Stimulated activated CD4-positive, alpha-beta T cell treated with anti-CD3 and anti-CD28 coated beads, Interleukin-2, amount 100 ng/mL, for 24 hours (primary cell): ENCODE measurements at places on chromosomes 16 and 17.

DNA sequence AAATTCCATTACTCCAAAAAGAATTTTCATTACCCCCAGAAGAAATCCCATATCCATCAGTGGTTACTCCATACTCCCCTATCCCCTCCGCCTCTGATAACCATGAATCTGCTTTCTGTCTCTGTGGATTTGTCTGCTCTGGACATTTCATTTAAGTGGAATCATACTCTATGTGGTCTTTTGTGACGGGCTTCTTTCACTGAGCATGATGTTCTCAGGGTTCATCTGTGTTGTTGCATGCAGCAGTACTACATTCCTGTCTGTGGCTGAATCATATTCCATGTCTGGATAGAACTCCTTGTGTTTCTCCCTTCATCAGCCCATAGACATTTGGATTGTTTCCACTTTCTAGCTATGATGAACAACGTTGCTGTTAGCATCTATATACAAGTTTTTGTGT, 59.5 kb upstream of the IRX3 start:
- DNase-seq: no peak

- no peak for DNase-seq
Measured at GRCh38 chr16:27779641-27780164, 229.8 kb downstream of the KATNIP start.

GRCh38 chr16:81511371-81511770, 66.8 kb downstream of the CMIP start:
- DNase-seq: no peak

GRCh38 chr17:1779571-1780131, 17.8 kb downstream of the SERPINF1 start:
- no peak for DNase-seq

DNA sequence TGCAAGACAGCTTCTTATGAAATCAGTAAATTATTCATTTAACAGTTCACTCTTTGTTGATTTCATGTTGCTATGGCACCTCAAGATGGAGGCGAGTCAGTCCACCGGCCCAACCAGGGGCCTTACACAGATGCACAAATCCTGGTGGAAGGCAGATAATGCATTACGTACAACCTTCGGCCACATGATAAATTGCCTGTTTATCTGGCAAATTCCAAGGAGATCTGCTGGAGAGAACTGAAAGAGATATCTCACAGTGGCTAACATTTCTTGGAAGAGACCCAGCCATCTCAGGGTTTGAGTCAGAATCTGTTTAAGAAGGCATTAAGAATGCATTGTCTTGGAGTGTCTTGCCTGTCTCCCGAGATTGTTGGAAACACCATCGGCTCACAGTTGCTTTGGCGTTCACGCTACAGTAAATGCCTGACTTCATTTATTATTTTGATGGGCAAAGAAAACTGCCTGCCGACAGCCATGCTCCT, 225.6 kb downstream of the MSI2 start:
- DNase-seq: no peak

DNA sequence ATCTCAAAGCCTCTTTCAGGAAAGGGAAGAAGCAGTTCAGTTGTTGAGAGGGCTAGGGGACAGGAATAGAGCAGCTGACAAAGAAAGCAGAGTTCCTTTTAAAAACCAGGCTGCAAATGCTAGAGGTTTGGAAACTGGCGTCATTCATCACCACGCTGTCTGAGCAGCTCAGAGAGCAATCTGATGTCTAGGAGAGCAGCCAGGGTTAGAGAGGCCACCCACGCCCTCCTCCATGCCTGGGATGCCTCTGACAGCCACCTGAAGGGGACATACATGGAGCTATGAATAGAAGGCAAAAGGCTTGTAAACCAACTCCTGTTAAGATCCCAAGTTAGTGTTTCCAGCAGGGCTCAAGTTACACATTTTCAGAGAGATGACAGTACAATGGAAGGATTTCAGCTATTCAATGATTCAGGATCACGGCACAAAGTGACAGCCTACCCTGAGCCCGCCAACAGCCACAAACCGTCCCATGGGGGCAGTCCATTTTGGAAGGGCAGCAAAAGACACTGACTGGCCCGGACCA, 12.4 kb downstream of the RAB5C start:
- DNase-seq: no peak

DNA sequence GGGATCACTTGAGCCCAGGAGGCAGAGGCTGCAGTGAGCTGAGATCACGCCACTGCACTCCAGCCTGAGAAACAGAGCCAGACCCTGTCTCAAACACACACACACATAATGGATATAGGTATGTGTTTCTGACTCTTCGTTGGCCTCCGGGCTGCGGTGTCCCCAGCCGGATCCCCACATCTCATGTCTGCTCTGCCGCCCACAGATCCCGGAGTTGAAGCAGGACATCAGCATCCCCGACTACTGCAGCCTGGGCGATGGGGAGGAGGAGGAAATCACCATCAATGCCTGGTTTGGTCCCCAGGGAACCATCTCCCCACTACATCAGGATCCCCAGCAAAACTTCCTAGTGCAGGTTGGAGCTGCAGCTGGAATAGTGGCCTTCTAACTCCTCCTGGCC, 15.4 kb downstream of the KDM8 start:
- no peak for DNase-seq

GRCh38 chr16:57800200-57801097, 1.8 kb downstream of the KIFC3 start:
- no peak for DNase-seq

- DNase-seq: no peak
Measured at GRCh38 chr17:81435652-81436293, 40.5 kb downstream of the BAHCC1 start.

DNA sequence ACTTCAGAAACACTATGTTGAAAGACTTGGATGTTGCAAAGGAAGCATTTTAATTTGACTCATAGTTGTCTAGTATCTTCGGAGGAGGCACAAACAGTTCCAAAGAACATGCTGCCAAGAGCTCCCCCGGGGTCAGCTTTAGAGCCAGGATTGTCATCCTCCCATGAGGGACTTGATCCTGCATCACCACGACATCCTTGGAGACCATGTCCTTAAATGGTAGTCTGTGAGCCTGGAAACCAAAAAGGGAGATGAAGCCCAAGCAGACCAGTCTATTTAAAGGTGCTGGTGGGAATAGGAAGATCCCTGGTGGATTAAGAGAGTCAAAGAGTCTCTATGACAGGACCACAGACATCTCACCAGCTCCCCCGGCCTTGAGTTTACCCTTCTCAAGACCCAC, 33.3 kb upstream of the DYNLRB2 start:
- DNase-seq: no peak

DNA sequence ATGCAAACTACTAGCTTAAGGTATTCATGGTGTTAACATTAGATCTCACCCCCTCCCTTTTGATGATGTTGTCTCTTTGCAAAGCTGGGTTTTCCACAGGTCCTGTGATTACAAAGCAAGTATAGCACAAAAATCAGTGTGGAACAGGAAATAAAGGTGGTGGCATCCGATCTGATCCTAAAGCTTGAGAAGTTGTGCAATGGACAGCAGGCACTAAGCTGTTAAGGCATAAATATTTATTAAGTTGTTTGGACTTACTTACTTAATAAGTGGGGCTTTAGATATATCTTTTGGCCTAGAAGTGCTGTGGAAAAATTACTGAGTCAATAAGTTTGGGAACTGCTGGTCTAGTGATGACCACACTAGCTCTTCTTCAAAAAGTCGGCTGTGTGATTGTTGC, 5.0 kb downstream of the GLP2R start:
- no peak for DNase-seq

GRCh38 chr17:8002721-8003593, 542 bp downstream of the GUCY2D start:
- no peak for DNase-seq

DNA sequence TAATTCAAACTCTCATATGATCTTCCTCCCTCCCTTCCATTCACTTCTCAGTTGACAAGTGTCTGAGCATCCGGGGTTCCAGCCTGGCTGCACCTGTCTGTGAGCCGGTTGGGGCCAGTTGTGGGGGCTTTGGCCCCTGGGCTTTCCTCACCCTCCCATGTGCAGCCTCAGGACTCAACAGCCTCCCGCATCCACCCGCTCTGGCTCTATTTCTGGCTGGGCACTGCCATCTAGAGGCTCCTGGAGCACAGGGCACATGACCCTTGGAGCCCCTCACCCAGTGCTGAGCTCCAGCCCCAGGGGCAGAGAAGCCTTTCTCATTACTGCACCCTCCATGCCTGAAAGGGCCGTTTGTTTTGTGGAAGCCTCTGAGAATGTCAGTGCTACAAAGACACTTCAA, 43.3 kb downstream of the HAPSTR1 start:
- DNase-seq: peak; percentile 66

GRCh38 chr16:533391-534123, 6.0 kb downstream of the CAPN15 start:
- DNase-seq: no peak

- no peak for DNase-seq
Measured at GRCh38 chr17:55344514-55344997, 77.1 kb downstream of the MMD start.

- no peak for DNase-seq
Measured at GRCh38 chr16:72657791-72658190, 390.1 kb downstream of the ZFHX3 start.

DNA sequence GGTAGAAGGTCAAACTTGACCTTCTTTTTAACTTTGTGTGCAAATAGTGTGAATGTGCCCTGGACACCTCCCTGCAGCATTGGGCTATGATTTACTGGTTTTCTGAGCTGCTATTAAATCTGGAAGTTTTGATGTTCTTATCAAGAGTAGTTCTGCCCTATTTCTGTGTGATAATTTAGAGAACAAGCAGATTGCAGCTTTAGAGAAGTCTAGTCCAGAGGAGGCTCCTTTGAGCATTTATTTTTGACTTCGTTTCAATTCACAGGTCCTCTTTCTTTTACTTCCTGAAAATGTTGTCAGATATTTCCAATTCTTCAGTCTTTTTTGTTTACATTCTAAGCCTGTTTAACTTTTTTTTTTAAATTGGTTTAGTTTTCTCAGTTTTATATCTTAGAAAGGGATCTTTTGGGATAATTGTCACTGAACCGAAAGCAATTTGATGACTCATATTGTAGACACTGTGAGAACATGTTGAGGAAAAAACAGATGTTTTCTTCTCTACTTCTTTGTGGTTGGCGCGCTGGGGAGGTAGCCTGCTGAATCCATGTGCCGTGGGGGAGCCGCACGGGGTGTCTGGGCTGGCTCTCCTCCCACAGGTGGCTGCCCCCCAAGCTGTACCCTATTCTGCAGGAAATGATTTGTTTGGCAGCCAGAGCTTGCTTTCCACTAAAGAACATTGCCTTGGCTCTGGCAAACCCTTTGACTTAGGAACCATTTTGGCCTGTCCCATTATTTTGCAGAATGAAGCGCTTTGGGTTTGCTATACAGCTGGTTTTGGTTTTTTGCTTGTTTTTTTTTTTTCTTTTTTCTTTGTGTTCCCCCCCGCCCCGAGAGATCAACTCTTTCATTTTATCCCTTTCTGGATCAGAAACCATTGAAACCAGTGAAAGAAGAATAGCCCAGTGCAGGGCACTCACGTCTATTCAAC, 53.4 kb downstream of the MFSD11 start:
- DNase-seq: peak; percentile 40

- DNase-seq: no peak
Measured at GRCh38 chr17:59699786-59700185, 7.4 kb downstream of the PTRH2 start.

GRCh38 chr17:77602883-77603640, 355.4 kb upstream of the TNRC6C start:
- no peak for DNase-seq

- DNase-seq: no peak
Measured at GRCh38 chr17:66040402-66040801, 151.5 kb downstream of the CEP112 start.

GRCh38 chr17:2796164-2797125, at the start of gene RAP1GAP2:
Gene RAP1GAP2 (plus strand): TSS chr17:2796438. CDS start chr17:2796528, 90 bp downstream.
- DNase-seq: peak; percentile 63

- no peak for DNase-seq
Measured at GRCh38 chr16:66035096-66035495, 331.4 kb upstream of the CDH5 start.

GRCh38 chr17:63431939-63432804, 13.9 kb downstream of the CYB561 start:
- no peak for DNase-seq

GRCh38 chr16:56774016-56774680, 44.2 kb downstream of the NUP93 start:
- DNase-seq: no peak

DNA sequence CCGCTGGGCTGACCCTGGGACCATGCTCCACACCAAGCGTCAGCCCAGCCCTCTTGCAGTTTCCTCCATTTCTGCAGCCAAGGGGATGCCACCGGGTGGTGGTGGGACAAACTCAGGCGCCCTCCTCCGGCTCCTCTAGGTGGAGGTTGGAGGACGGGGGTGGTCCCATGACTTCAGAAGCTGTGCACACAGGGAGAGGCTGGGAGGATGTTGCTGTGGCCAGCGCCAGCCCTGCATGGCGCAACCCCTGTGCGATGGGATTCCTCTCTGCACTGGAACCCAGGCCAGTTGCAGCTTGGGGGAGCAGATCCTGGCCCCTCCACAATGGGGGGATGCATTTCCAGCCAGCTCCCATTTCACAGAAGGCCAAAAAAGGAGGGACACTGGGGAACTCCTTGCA, 246.5 kb downstream of the C16orf95 start:
- DNase-seq: no peak

GRCh38 chr17:39777534-39778365, 40.0 kb downstream of the GRB7 start:
- DNase-seq: no peak

DNA sequence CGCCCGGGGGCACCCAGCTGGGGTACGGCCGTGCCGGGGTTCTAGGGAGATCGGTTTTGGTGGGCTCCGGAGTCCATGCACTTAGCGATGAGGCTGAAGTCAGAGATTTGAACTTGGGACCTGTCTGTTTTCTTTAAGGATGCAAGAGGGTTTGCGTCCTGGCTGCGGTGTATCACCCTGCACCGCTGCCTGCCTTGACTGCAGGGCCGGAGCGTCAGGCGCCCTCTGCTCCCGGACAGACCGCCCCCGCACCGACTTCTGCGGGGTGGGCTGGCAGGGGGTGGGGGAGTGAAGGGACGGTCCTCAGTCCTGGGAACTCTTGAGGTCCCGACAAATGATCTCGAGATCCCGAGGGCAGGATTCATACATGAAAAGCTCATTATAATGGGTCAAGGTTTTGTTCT, 701 bp downstream of the PDP2 start:
- peak; percentile 36 for DNase-seq

GRCh38 chr16:48156790-48157209, 1.0 kb upstream of the ABCC12 start:
- DNase-seq: peak; percentile 93

DNA sequence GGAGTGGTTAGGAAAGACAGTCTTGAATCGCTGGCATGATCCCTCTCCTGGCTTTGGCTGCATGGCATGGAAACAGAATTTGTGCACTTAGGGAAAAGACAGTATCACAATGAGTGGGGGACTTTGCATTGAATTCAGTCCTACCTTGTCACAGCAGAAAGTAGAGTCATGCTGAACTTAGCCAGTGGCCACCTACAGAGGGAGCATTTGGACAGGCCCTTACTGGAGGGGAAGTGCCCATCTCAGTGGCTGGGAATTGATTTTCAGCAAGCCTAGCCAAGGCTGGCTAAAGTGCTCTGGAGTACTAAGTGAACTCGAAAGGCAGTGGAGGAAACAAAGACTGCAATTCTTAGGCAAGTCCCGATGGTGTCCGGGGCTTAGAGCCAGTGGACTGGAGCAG, 364.3 kb upstream of the TOM1L1 start:
- DNase-seq: no peak

GRCh38 chr17:10292057-10292937, 80.5 kb downstream of the MYH13 start:
- no peak for DNase-seq
